ENCODE measurements at places on chromosomes 5 and 9. TPM values are rescaled to one million over a fixed set of nuclear protein-coding genes. Genes with fewer than 3 reads are reported as not detected.

GRCh38 chr5:125179612-125180011 is 433.2 kb upstream of the ZNF608 start:
- H3K4me1 ChIP-seq = no peaks in the 10 kb centered on the region
- H3K27ac ChIP-seq = no peak overlapping the region
- no peaks in the 10 kb centered on the region for H3K36me3 ChIP-seq

The NME5 gene
- 0.44 TPM for total RNA-seq

- H3K4me1 ChIP-seq = peaks cover 13% of the 10 kb centered on the region
- no peaks in the 10 kb centered on the region for H3K36me3 ChIP-seq
- H3K27ac ChIP-seq = peak overlapping the region; percentile 82
- peak; percentile 70 for DNase-seq
- no peak overlapping the region for H3K4me3 ChIP-seq
- no peaks in the 10 kb centered on the region for H3K27me3 ChIP-seq
Measured at GRCh38 chr9:72524820-72525540, 3.6 kb downstream of the TMC1 start.

The PLPP7 gene
- 52.4 TPM for total RNA-seq

DNA sequence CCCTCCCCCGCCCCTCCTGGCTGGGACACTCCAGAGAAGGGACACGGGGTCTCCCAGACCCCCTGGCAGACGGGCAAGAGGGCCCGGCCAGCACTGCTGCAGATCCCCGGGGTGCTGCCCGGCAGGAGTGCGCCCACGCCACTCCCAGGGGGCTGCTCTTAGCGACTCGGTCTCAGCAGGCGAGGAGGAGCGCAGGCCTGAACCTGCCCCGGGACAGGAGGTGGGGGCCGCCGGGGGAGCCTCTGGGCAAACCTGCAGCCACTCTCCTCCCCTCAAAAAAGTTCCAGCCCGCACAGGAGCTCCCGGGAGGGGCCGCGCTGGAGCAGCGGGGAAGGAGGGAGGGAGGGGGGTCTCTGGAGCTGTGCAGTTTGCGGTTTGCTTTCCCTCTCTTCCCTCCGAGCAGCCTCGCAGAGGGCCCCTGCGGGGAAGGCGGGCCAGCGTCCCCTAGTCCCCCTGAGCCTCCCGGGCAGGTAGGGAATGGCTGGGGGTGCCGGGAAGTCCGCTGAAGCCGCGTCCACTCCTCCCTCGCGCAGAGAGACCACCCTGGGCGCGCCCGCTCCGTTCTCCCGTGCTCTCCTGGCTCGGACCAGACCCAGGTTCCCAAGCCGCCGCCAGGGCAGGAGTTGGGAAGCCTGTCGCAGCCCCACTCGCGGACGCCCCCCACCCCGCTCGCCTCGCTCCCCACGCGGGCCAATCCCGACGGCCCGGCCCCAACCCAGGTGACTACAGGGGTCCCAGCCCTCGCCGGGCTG is 44.2 kb downstream of the NACC2 start:
- peak overlapping the region; percentile 46 for H3K4me3 ChIP-seq
- peaks cover 17% of the 10 kb centered on the region for H3K27me3 ChIP-seq
- H3K27ac ChIP-seq = no peak overlapping the region
- peaks cover 19% of the 10 kb centered on the region for H3K36me3 ChIP-seq
- peaks cover 71% of the 10 kb centered on the region for H3K4me1 ChIP-seq
- no peak for DNase-seq

- H3K4me1 ChIP-seq = peaks cover 28% of the 10 kb centered on the region
- H3K27me3 ChIP-seq = no peaks in the 10 kb centered on the region
- H3K4me3 ChIP-seq = no peak overlapping the region
- H3K27ac ChIP-seq = no peak overlapping the region
- DNase-seq = peak; percentile 43
Measured at GRCh38 chr5:143714629-143715028, 97.3 kb upstream of the HMHB1 start.

DNA sequence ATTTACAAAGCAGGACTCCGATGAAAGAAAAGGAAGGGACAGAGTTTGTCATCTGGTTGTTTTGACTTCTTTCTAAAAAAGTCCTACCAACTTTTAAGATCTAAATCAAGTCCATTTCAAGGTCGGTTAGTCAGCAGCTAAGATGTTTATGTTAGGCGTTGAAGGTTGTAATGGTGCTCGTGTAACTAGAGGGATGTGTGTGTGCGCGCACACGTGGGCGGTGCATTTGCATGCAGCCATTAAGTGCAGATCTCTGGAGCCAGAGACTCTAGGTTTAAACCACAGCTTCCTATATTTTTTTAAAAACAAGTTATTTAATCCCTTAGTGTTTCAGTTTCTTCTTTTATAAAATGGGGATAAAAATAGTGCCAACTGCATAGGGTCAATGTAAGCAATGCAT is 77.0 kb upstream of the SMIM32 start:
- no peak for DNase-seq
- no peaks in the 10 kb centered on the region for H3K4me1 ChIP-seq
- no peak overlapping the region for H3K4me3 ChIP-seq
- H3K27ac ChIP-seq = no peak overlapping the region
- H3K36me3 ChIP-seq = no peaks in the 10 kb centered on the region

DNA sequence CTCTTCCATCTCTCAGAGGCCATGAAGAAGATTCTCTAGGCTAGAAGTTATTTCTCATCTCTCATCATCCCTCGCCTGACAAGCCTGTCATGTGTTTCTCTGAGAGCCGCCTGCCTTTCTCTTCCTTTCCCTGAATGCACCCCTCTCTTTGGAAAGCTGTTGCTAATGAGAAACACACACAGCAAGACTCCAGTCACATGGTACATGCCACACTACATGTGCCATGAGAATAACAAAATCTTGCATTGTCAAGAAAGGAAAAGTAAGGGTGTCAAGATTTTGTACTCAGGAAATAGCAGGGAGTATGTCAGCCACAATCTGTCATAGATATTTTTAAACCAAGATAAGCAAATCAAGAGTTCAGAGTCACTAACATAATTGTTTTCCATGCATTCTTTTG is 8.9 kb downstream of the AGXT2 start:
- H3K4me3 ChIP-seq = no peak overlapping the region
- no peaks in the 10 kb centered on the region for H3K36me3 ChIP-seq
- H3K4me1 ChIP-seq = no peaks in the 10 kb centered on the region
- H3K27me3 ChIP-seq = no peaks in the 10 kb centered on the region
- DNase-seq = peak; percentile 58

GRCh38 chr9:27059907-27060306 is 49.1 kb upstream of the TEK start:
- no peaks in the 10 kb centered on the region for H3K27me3 ChIP-seq
- DNase-seq = peak; percentile 30
- H3K4me1 ChIP-seq = no peaks in the 10 kb centered on the region
- H3K36me3 ChIP-seq = peaks cover 2% of the 10 kb centered on the region

The SLC6A19 gene
- not detected for total RNA-seq

The CMBL gene
- 24.1 TPM for total RNA-seq

DNA sequence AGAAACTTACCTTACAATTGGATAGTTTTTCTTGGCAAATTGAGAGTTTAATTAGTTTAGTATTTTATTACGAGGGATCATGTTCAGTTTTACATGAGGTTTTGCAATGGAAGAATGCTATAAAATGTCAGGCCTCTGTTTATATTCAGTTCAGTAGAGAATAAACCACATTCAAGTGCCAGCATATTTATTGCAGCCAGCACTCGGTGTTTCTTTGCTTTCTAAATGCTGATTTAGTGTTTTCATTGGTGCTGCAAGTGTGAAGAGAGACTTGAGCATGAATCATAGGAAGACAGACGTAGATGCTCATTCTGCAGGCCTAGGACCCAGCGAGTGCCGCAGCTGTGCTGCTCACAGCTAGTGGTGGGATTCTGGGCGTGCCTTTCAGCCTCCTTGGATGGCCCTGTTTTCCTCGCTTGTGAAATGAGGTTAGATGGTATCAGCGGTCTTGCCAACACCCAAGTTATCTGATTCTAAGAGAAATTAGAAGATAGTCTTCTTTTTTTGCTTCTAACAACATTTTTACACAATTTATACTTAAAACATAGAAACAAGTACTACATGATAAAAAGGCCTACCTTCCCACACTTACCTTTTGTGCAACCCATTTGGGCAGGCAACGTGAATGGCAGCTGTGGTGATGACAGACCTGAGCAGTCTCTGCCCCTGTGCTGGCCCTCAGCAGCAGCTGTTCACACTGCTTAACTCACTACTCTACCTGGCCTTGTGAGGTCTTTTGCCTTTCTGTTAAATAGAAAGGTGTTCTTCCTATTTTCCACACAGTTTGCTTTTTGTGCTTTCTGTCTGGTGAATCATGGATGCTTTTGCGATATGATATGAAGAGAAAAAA is 26.8 kb upstream of the TNFAIP8 start:
- H3K27me3 ChIP-seq = no peaks in the 10 kb centered on the region
- no peak overlapping the region for H3K4me3 ChIP-seq
- no peaks in the 10 kb centered on the region for H3K36me3 ChIP-seq
- no peak overlapping the region for H3K27ac ChIP-seq
- no peak for DNase-seq
- no peaks in the 10 kb centered on the region for H3K4me1 ChIP-seq

DNA sequence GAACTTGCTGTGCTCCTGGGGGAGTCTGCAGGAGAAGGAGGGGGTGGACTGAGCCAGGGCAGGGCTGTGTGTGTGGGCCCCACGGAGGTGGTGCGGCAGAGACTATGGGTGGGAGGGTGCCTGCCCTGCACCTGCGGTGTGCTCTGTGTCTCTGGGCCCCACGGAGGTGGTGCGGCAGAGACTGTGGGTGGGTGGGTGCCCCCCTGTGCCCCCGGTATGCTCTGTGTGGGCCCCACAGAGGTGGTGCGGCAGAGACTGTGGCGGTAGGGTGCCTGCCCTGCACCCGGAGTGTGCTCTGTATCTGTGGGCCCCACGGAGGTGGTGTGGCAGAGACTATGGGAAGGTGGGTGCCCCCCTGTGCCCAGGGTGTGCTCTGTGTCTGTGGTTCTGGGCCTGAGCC is 103.7 kb downstream of the EHMT1 start:
- no peaks in the 10 kb centered on the region for H3K4me1 ChIP-seq
- H3K27me3 ChIP-seq = no peaks in the 10 kb centered on the region
- H3K36me3 ChIP-seq = peaks cover 26% of the 10 kb centered on the region
- H3K27ac ChIP-seq = no peak overlapping the region
- no peak for DNase-seq
- no peak overlapping the region for H3K4me3 ChIP-seq

DNA sequence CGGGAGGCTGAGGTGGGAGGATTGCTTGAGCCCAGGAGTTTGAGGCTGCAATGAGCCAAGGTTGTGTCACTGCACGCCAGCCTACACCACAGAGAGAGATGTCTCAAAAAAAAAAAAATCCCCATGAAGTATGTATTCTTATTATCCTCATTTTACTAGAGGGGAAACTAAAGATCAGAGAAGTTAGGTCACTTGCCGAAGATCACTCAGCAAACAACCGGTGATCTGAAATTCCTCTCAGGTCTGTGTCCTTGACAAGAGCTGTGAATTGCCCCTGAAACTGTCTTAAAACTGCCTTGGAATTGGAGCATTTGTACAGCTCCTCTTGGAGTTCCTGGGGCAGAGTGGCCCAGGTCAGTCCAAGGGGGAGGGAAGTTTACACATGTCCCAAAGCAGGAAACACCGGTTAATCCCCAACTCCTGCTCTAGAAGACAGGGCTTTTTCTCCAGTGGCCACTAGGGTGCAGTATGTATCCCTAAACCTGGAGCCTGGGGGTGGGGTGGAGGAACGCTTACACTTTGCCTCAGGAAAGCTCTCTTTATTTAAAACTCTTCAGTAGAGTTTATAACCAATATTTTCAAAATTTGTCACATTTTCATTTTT is 27.6 kb downstream of the AQP7 start:
- H3K4me3 ChIP-seq = no peak overlapping the region
- H3K27ac ChIP-seq = peak overlapping the region; percentile 39
- H3K36me3 ChIP-seq = peaks cover 36% of the 10 kb centered on the region
- peaks cover 38% of the 10 kb centered on the region for H3K4me1 ChIP-seq
- no peaks in the 10 kb centered on the region for H3K27me3 ChIP-seq

DNA sequence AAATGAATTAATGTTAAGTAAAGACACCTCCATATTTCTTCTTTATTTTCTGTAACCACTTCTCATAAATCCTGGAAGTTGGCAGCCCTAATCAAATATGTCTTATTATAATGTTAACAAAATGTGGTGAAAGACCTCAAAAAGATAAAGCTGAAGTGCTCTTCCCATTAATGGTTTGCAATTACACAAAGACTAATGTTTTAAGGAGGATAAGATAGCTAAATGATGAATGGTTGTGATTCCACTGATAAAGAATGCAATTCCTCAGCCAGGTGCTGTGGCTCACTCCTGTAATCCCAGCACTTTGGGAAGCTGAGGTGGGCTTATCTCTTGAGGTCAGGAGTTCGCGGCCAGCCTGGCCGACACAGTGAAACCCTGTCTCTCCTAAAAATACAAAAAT is 125.8 kb upstream of the SNX2 start:
- no peak overlapping the region for H3K4me3 ChIP-seq
- H3K27me3 ChIP-seq = no peaks in the 10 kb centered on the region
- H3K27ac ChIP-seq = no peak overlapping the region
- no peaks in the 10 kb centered on the region for H3K36me3 ChIP-seq
- H3K4me1 ChIP-seq = no peaks in the 10 kb centered on the region
- no peak for DNase-seq
